ENCODE measurements at places on chromosomes 7 and 10.

DNA sequence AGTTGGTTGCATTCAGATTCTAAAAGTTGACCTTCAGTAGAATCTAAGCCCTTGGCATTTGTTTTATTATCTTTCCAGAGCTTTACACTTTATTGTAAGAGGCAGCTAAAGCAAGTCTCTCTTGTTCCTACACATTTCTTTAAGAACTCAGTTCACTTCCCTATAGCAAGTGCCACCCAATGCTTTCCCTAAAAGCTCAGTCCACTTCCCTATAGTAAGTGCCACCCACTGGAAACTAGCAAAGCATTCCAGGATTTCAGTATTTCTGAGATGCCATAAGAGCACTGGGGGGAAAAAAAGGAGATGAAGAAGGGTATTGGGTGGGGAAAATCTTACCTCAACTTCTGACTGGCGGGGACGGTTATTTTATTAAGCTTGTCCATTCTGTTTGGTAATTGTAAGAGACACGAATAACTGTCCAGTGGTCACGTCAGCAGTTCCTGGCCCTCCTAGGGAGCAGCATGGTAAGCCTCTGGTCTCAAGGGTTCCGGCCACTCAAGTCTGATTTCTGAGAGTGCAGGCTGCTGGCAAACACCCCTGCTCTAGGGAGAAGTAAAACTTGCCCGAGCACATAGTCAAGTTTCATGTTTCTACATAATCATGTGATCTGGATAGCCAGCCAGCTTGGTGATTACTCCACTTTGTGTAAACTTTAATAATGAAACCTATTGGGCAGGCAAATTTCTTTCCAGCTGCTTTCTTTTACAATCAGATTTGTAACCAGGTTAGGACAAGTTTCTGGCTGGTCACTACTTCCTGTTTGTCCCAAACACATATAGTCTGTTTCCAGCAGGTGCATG lies at the start of gene BLNK:
Gene BLNK (minus strand): TSS at position 554 of the 800 bp plus-strand sequence. CDS start 171 bp downstream, at position 383.
- no peak for DNase-seq

DNA sequence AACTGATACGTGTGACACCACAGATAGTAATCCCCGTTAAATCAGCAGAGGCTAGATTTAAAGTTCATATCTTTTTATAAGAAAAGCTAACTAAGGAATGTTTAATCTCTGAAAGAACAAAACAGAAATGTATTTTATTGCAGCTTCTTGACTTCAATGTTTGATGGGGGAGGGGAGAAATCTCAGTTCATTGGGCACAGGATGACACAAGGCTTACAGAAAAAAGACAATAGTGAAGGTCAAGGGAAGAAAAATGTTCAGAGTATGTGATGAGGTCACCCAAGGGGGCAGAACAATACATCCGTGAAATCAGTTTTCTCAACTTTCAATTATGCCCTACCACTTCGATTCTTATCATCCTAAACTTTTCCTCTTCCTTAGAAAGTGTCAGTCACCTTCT lies 102.9 kb downstream of the ELAPOR2 start:
- DNase-seq: no peak

DNA sequence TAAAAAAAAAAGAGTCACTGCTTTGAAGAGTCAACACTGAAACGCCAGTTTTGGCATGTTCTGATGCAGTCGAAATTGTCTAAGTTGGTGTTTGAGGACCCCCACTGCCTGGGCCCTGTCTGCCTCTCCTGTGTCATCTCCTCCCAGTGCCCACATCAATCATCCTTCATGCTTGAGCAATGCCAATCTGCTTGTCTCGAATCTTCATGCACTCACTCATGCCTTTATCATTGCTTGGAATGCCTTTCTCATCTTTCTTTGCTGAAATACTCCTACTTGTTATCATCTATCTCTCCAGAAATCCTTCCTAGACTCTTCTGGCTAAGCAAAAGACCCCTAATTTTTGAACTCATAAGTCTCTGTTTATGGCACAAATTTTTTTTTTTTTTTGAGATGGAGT lies 42.1 kb upstream of the PLPP4 start:
- no peak for DNase-seq

- no peak for DNase-seq
Observed at GRCh38 chr7:20964281-20964918, 177.7 kb upstream of the SP8 start.

- DNase-seq: no peak
Observed at GRCh38 chr7:36752026-36752711, 27.9 kb upstream of the AOAH start.

- no peak for DNase-seq
Observed at GRCh38 chr7:147639751-147640150, 950.8 kb upstream of the C7orf33 start.

- no peak for DNase-seq
Observed at GRCh38 chr7:104153287-104153686, 54.5 kb downstream of the ORC5 start.

GRCh38 chr10:124918191-124918830 lies 23.6 kb upstream of the ZRANB1 start:
- DNase-seq: no peak

GRCh38 chr10:1244493-1244892 lies 188.3 kb downstream of the WDR37 start:
- no peak for DNase-seq

- DNase-seq: no peak
Observed at GRCh38 chr10:75746356-75746755, 314.9 kb downstream of the LRMDA start.

GRCh38 chr10:30207485-30208052 lies 141.5 kb downstream of the MTPAP start:
- DNase-seq: no peak

GRCh38 chr7:69941077-69941651 lies 342.9 kb downstream of the AUTS2 start:
- no peak for DNase-seq

DNA sequence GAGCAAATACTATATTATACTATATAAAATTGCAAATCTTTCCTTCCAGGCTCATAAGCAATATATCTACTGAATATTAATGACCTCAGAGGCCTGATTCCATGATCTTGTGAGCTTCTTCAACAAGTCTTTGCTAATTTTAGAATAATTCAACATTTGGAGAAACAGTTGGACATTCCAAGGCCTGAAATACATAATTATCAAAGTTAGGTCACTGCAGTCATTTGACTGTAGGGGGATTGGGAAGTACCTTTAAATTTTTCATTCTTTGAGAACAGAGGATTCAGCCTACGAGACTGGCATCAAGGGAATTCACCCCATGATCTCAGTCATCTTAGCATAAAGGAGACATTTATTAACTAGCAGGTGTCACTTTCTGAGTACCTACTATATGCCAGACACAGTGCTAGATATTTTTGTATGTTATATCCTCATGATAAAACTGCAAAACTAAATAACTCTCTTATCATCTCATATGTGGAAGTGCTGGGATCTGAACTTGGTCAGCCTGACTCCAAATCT lies 85.4 kb downstream of the DOCK4 start:
- DNase-seq: no peak

- no peak for DNase-seq
Observed at GRCh38 chr7:76300166-76300731, 2.2 kb upstream of the HSPB1 start.

DNA sequence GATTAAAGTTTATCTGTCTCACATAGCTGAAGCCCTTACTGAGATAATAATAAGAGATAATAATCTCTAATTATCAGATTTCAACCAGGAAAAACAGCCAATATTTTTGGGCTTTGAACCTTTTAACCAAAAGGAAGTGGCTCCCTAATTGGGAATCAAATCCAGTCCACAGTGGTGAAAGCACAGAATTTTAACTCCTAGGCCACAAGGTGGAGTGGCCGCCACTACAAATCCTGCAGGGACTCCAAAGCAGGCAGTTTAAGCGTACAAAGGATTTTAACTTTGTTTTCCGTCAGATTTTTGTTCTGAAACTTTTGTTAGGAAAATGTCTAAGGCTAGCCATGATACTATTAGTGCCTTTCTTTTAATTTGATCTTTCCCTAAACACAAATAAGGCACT lies 99.6 kb upstream of the CCNY start:
- no peak for DNase-seq

- no peak for DNase-seq
Observed at GRCh38 chr10:95208702-95209391, 14.8 kb downstream of the ACSM6 start.

GRCh38 chr10:26840938-26841732 lies 19.6 kb downstream of the ABI1 start:
- no peak for DNase-seq

Measured in activated gamma-delta T cell treated with anti-CD3 and anti-CD28 coated beads, Interleukin-2, amount 50 U/mL, for 16 hours (primary cell).